ENCODE measurements at places on chromosomes 4 and X.
A peak's percentile ranks its signal among the peaks of the same experiment; 100 is the strongest.

GRCh38 chr4:14262221-14262620, 634.7 kb upstream of the BOD1L1 start:
- DNase-seq, result no peak

GRCh38 chrX:42869011-42869410, 91.0 kb upstream of the PPP1R2C start:
- DNase-seq, result no peak

GRCh38 chr4:148686449-148686848, 244.2 kb upstream of the NR3C2 start:
- DNase-seq, result no peak

DNA sequence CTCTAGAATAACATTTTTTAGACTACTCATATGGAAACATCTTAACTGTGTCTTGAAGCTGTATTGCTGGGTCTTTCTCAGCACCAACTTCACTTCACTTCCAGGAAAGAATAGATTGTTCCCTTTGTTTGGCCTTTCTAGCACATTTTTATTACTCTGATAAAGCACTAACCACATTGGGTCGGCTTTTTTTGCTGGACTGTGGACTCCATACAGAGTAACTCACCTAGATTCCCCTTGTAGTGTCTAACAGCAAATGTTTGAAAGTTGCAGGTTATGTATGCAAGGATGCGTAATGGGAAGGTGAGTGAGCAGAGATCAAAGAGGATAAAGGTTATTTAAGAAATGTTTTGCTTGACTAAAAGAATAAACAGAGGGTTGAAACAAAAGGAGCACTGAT, 101.2 kb downstream of the MMRN1 start:
- no peak for DNase-seq

DNA sequence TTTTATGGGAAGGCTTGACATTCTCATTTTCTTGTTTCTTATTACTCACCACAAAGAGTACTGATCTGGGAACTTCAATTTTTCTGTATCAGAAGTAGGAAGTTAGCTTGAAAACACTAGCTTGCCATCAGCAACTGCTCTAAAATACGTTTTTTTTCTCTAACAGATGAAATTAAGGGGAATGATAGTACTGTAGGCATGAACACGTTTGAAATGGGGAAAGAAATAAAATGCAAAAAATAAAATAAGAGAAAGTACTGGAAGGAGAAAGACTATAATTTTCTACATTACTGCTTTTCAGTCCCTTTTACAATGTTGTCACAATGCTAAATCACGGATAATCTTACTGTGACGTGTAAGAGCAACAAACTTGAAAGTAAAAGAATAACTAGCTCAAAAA, 1.5 kb downstream of the RADX start:
- no peak for DNase-seq

- DNase-seq, result no peak
Measured at GRCh38 chr4:113885291-113885690, 94.2 kb downstream of the ARSJ start.

DNA sequence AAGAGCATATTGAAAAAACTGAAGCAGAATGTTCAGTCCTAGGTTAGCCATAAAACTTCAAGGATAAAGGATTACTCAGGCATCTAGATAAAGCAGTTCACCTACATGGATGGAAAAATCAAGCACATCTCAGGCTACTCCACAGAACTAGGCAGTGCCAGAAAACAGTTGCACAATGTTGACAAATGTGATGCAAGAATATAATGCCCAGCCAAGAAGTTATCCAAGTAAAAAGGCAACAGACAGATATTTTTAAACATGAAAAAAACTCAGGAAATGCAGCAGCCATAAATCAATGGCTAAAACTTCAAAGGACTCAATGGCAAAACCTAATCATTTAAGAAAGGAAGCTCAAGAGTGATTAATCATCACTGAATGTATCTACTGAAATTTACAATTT, 456.0 kb upstream of the FAM241A start:
- DNase-seq, result no peak

DNA sequence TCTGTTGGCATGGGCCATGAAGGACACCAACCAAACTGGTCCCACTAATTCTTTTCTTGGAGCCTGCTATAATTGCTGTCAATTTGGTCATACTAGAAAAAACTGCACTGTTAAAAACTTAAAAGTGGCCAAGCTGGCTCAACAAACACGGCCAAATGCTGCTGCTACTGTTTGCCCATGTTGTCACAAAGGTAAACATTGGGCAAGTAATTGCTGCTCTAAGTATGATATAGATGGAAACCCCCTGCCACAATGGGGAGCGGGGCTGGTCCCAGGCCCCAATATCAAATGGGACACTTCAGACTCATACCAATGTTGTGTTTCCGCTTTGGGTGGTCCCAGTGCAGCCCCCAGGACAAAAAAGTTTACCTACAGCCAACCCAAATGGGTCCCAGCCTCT, 52.1 kb downstream of the SPIN3 start:
- no peak for DNase-seq

GRCh38 chr4:7498446-7499200, 63.9 kb upstream of the PSAPL1 start:
- DNase-seq, result no peak

DNA sequence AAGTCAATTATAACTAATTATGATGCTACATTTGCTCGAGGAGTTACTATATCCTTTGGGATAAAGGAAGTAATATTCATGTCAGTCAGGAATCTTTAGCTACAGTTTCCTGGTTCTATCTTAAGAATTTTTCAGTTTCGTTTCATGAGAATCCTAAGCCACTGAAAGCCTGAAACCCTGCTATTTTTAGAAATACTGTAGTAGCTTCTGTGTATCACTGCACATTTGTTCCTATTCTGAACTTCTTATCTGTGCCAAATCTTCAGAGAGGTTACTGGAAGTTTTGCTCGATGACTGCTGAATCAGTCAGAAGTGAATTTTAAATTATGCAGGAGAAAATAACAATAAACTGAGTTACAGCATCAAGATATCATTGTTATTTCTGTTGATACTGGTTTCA, 249.2 kb downstream of the TENM3 start:
- DNase-seq, result no peak

- no peak for DNase-seq
Measured at GRCh38 chr4:188485906-188486305, 346.7 kb downstream of the TRIML1 start.

GRCh38 chr4:113692809-113693411, 68.6 kb downstream of the CAMK2D start:
- no peak for DNase-seq

- DNase-seq, result no peak
Measured at GRCh38 chr4:105859233-105859632, 36.0 kb upstream of the NPNT start.

DNA sequence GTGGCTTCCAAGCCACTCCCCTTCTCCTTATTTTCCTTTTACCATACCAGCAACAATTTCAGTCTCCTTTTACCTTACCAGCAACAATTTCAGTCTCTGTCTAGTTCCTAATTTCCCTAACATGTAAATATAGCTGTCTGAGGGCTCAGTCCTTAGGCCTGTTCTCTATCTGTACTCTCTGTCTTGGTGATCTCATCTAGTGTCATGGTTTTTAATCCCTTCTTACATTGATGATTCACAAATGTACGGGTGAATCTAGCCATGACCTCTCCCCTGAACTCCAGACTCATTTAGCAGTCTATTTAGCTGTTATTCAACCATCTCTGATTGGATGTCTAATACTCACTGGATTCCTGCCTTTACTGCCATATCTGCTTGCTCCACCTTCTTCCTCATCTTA, 7.2 kb downstream of the IL15 start:
- no peak for DNase-seq

GRCh38 chr4:188660796-188661195, 521.6 kb downstream of the TRIML1 start:
- DNase-seq, result no peak

DNA sequence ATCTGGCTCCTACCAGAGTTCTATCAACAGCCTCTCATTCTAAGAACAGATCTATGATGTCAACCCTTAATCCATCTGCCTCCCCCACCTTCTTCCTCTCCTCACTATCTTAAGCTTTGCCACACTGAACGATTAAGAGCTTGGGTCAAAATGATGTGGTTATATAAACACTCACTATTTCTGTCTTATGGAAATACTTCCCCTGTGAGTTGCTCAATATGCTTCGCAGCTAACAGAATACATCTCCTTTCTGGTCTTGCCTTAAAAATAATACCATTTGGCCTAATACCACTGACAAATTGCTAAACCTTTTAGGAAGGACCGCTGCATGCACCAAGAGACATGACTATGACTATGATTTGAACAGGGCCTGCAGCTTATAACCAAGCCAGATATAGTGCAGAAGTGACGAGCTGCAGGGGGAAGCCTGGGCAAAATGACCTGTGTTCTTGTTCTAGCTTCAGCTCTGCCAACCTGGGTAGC, 130.9 kb downstream of the RNF150 start:
- no peak for DNase-seq

DNA sequence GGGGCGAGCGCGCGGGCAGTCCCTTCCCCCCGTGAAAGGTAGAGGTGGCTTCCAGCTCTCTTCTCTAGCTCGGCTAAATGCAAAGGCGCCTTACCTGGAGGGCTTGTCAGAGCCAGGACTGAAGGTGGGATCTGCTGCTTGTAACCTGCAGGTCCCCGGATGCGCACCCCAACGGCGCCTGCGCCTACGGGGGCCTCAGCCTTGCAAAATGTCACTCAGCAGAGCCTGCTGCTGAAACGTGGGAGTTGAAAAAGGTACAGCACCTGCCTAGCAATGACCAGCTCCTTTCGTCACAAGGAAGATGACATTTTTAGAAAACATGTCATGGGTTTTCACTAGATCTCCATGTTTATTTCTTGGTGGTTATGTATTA, 583 bp downstream of the ABHD18 start:
- DNase-seq, result peak; percentile 60

DNA sequence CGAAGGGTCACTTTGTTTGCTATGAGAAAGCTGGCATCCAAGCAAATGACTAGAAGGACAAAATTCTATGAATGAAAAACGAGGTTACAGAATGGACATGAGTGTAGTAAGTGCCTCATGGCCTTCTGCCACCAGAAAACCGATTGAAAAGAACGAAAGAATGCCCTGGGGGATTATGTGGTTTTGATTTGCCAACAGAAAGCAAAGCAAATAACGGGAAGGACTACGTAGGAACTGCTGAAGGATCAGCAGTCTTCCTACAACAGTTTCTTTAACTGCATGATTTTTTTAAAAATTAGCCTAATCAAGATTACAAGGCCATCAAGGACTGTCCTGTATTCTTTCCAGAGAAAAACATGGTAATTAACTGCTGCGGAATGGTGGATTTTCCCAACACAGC, 50.6 kb downstream of the NRK start:
- no peak for DNase-seq

GRCh38 chrX:1592470-1593142, 1.2 kb downstream of the AKAP17A start:
- no peak for DNase-seq

DNA sequence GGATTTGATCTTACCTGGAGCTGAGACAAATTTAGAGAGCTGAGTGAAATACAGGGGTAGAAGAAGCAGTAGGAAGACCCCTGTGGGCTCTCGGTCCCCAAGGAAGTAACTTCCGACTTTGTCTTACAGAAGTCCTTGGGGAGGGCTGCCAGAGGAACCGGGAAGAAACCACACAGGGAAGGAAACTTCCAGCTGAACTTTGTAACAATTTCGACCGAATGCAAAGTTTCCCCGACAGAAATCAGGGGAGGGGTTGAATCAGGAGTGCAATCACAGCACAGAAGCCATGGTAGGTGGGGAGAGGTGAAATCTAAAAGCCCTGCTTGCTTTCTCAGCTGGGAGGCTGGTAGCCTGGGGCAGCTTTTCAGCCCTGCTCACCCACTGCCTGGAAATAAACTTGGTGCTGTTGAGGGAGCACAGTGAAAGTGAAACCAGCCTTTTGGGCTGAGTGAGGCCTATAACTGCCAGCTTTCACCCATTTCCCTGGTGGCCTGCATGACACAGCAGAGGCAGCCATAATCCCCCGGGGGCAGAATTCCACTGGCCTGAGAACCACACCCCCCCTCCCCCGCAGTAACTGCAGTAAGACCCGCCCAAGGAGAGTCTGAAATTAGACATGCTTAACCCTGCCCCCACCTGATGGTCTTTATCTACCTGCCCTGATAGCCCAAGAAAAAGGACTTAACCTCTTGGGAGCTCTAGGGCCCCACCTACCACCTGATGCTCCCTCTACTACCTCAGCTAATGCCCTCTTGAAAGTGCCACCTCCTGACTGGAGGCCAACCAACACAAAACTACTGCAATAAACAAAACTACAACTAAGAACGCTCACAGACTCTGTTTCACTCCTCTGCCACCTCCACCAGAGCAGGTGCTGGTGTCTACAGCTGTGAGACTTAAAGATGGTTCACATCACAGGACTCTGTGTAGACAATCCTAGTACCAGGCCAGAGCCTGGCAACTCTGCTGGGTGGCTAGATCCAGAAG, 248.2 kb downstream of the PARM1 start:
- no peak for DNase-seq

DNA sequence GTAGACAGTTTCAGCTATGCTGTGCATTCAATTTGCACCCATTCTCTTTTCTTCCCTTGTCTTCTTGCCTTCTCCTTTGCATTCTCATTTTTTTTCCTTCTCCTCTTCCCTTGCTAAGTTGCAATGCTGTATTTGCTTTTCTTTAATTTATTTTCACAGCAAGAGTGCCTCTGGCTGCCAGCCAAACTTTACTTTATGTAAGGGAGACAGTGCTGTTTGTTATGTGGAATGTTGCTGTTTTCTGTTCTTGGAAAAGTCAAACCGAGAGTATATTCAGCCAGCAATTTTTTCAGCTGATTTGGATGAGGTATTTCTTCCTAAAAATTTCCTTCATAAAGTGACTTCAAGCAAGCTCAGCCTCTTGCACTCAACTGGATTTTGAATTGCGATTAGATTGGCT, 1293.4 kb downstream of the ARAP2 start:
- DNase-seq, result no peak

GRCh38 chrX:10142041-10142599, 14.7 kb upstream of the CLCN4 start:
- DNase-seq, result no peak

- no peak for DNase-seq
Measured at GRCh38 chr4:104966349-104967033, 180.2 kb upstream of the TET2 start.

DNA sequence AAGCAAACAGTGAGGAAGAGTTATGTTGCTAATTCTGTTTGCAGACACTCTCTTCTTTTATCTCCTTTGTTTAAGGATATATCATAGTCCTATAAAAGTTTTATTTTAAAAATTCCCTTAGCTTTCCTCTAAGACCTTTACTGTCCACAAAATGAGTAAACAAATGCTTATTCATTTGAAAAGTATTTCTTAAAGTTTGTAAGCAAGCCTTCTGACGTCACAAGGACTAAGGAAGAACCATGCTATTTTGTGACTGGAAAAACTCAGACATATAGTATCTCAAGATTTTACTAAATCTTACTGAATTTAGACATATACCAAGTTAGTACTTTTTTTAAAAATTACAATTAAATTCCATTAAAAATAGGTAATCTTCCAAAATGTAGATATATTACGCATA, 5.2 kb upstream of the RBMXL3 start:
- no peak for DNase-seq

DNA sequence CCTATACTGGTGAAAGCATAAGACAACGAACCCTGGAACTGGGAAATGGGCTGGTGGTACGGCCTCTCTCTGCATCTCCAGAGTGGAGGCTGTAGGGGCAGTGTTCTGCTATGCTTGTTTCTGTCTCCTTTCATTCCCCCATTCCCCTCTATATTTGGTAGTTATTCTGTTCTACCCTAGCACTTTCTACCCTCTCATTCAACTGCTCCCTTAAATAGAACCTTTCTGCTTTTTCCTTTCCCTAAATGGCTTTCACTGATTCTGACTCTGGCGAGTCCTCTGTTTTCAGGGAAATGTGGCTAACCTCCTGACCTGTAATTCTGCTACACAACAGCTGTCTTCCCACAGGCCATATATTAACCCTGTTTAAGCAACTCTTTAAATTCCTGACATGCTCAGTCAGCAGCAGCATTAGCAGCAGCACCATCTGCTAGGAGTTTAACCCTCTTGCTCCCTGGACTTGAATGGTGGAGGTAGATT, 94.2 kb downstream of the CXCL13 start:
- DNase-seq, result no peak
